ENCODE measurements at places on chromosomes 4 and X.

- no peak for DNase-seq
Measured at GRCh38 chr4:165096776-165097175, 15.9 kb downstream of the TMEM192 start.

DNA sequence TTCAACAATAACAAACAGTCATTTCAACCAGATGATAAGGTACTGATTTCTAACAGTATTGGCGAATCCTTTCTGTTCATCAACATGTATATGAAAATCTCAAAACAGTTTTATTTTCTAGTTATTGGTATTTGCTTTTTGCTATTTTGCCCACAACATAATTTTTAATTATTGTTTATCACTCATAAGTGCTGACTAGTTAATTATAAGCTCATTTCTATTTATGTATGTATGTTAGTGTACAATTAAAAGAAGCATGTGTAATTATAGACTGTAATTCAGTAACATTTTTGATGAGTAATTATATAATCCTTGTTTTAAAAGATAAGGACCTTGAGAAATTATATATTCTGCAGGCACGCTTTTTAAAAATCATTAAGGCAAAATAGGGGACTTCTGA, 67.2 kb upstream of the NPNT start:
- DNase-seq = no peak

DNA sequence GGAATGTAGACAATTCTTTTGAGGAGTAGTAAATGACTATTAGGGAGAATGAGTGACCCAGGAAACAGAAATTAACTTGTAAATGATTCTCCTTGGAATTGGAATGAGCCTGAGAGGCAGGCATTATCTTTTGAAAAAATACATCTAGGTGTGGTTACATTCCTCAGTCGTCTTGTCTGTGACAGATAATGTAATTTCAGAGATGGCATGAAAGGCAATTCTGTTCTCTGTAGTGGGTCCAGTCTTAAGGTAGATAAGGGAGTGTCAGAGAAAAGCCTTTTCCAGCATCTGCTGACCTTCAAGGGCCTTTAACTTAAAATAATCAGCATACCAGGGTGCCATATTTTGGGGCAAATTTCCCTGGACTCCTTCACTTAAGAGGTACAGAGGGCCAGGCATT, 35.1 kb downstream of the HERC6 start:
- no peak for DNase-seq

DNA sequence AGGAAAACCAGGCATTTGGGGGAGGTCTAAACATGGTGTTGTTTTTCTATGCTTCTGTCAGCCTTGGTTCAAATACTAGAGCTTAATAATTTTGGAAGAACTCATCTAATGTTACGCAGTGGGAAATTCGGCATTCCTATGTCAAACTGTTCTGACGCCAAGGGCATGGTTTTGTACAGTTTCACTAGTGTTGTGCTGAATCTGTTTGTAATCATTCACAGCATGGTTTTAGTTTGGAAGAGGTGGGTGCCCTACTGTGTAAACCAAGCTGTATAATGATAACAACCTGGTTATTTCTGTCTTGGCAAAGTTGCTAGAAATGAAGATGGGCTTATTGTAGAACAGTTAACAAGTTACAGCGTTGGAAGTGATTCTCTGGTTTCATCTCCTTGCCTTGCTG, 5.2 kb downstream of the DDX3X start:
- no peak for DNase-seq

GRCh38 chrX:50813843-50814661, at the start of gene SHROOM4:
SHROOM4 (minus strand) TSS chrX:50814194; CDS start chrX:50814018, 176 bp downstream.
- DNase-seq = peak; percentile 64

- no peak for DNase-seq
Measured at GRCh38 chrX:105471597-105471996, 251.1 kb upstream of the TEX13A start.

DNA sequence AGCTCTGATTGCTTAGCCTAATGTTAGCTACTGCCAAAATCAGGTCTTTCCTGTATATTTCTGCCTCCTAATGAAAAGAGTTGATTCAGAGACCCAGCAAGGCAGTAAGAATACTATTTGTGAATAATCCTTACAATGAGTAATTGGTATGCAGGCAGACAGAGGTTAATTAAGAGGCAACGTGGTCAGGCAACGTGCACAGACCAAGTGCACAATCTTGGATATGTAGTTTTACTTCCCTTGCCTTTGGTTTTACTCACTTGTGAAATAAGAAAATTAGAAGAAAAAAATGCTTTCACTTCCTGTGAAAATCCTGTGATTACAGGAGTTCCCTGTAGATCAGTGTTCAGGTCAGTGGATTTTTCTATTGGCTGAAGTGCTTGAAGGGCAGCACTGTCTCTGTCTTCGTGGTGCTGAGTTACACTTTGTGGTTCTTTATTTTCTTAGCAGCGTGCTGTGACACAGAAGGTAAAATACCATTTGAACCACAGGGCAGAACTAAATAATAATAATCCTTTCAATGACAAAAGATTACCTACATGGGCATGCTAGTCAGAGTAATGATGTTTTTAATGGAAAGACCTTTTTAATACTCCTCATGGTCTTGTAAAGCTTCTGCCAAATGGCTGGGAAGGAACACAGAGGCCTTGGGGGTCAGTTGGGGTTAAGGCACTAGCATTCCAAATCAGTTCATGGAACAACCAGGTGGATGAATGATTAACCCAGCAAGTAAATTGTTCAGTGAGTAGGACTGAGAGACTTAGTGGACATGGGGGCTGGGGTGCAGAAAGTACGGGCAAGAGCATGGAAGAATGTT, 430.9 kb downstream of the MAPK10 start:
- no peak for DNase-seq

GRCh38 chr4:108261026-108261425, 92.3 kb upstream of the LEF1 start:
- no peak for DNase-seq

Data from mesothelial cell of epicardium (in vitro differentiated cells).